Muscle of arm (tissue), 14 donors: ENCODE measurements at places on chromosomes 6 and 20.

GRCh38 chr20:53935344-53936084 is 134.9 kb downstream of the BCAS1 start:
- no peak for DNase-seq

- no peak for DNase-seq
Observed at GRCh38 chr6:115133790-115134189, 791.0 kb upstream of the HS3ST5 start.

DNA sequence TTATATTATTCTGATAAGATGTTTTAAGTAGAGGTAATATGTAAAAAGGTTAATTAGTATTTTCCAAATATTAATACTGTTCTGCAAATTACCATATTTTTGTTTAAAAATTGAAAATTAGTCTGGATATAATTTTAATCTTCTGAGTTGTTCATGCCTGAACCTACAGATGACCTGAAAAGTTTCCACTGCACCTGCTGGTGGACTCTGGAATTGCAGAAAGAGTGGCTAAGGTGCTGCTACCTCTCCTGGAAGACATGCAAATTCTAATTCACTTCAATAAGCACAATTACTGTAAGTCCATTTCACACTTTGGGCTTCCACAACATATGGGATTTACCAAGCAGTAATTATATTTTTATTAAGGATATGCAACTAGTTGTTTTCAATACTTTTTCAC is 77.7 kb upstream of the OLIG3 start:
- no peak for DNase-seq

DNA sequence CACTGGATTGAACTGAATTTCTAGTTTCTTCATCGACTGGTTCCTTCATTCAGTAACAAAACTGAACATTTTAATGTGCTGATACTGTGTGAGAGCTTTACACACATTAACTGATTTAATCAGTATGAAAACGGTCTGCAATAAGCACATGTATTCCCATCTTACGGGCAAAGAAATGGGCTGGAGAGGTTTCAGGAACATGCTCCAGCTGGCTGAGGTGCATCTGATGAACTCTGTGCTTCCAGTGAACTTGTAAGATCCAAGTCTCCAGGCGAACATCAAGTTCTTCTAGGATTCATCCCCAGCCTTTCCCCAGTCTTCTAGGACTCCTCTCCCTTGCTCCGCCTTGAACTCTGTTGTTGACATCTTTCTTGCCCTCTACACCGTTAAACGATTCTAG is 220.7 kb upstream of the AGPAT4 start:
- DNase-seq, result no peak

DNA sequence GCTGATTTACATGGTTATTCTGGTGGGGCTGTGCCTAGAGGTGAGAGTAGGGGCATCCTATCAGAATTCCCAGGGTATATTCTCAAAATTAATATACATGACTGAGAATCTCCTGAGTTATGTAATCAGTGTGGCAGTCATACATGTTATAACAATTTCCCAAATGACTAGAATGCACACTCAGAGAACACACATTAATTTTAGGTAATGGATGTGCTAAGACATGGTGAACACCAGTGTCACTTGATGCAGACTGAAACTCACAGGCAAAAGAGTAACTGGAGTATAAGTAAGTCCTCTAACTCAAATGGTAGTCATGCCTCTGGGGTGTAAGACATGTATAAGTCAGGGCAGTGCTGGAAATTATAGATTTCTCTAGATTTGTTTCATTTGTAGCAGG is 1198.4 kb upstream of the CITED2 start:
- DNase-seq, result no peak

GRCh38 chr6:155493026-155493693 is 37.5 kb upstream of the NOX3 start:
- no peak for DNase-seq

DNA sequence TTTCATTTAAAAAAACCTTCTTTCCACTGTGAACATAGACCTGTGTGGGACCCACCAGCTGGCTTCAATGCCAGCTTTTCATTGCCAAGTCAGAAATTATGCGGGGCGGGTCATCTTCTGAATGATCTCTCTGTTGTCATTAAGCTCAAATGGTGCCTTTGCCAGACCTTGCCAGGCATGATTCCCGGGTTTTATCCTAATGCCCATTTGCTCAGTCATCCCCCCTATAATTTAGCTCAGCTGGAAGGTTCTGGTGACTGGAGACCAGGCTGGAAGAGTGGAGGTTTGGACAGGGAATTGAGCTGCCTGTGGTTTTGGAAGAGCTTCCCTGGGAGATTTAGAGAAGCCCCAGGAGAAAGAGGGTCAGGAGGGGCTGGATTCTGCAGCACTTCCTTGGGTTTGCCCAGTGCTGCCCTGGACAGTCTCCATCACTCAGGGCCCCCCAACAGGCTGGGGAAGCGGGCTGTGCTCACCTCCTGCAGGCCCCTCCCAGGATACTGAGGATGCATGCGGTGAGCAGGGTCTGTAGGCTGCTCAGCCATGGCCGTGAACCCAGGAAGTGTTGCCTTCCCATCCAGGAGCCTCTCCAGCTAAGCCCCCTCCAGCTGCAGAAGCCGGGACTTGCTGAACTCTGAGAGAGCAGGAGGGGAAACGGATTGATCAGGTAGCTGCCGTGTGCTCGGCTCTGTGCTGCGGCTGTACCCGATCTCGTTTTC is 273.0 kb downstream of the CDH4 start:
- DNase-seq, result no peak

DNA sequence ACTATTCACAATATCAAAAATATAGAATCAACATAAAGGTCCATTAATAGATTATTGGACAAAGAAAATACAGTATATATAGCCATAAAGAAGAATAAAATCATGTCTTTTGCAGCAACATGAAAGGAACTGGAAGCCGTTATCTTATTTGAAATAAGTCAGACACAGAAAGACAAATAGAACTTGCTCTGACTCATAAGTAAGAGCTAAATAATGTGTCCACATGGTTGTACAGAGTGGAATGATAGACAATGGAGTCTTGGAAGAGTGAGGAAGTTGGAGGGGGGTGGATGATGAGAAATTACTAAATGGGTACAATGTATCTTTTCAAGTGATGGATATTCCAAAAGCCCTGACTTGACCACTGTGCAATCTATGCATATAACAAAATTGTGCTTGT is 613.5 kb downstream of the PHF3 start:
- no peak for DNase-seq
